ENCODE measurements at places on chromosomes 12 and 14. TPM values are rescaled to one million over a fixed set of nuclear protein-coding genes. Genes with fewer than 3 reads are reported as not detected.

- H3K4me3 ChIP-seq, result no peak overlapping the region
- peaks cover 5% of the 10 kb centered on the region for H3K36me3 ChIP-seq
- no peak overlapping the region for H3K27ac ChIP-seq
- peaks cover 15% of the 10 kb centered on the region for H3K4me1 ChIP-seq
Observed at GRCh38 chr12:62471734-62472133, 5.1 kb downstream of the MON2 start.

Gene NEUROD4
- polyA plus RNA-seq, result not detected

GRCh38 chr14:70890826-70891659 is 16.2 kb upstream of the PCNX1 start:
- no peak for DNase-seq
- no peak overlapping the region for H3K27ac ChIP-seq
- H3K4me3 ChIP-seq, result no peak overlapping the region
- H3K4me1 ChIP-seq, result peaks cover 58% of the 10 kb centered on the region
- no peaks in the 10 kb centered on the region for H3K36me3 ChIP-seq

Gene AHNAK2
- not detected for polyA plus RNA-seq

- H3K4me3 ChIP-seq, result no peak overlapping the region
- H3K27me3 ChIP-seq, result no peaks in the 10 kb centered on the region
- no peaks in the 10 kb centered on the region for H3K4me1 ChIP-seq
- H3K36me3 ChIP-seq, result no peaks in the 10 kb centered on the region
- no peak overlapping the region for H3K27ac ChIP-seq
Observed at GRCh38 chr12:25839470-25839869, 119.0 kb upstream of the RASSF8 start.

DNA sequence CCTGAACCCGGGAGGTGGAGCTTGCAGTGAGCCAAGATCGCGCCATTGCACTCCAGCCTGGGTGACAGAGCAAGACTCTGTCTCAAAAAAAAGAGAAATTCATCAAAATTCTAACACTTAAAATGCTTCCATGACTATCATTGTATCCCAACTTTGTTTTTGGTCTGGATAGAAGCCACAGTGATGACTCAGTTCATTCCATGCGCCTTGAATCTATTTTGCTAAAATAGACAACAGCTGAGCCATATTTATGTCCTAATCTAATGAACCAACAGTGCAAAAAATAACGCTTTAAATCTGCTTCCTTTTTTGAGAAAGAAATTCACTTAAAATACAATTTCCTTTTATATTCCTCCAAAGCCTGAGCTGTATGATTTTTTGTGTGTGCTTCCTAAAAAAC is 23.2 kb upstream of the BICD1 start:
- no peak overlapping the region for H3K4me3 ChIP-seq
- H3K27ac ChIP-seq, result no peak overlapping the region
- no peaks in the 10 kb centered on the region for H3K36me3 ChIP-seq
- H3K27me3 ChIP-seq, result no peaks in the 10 kb centered on the region

DNA sequence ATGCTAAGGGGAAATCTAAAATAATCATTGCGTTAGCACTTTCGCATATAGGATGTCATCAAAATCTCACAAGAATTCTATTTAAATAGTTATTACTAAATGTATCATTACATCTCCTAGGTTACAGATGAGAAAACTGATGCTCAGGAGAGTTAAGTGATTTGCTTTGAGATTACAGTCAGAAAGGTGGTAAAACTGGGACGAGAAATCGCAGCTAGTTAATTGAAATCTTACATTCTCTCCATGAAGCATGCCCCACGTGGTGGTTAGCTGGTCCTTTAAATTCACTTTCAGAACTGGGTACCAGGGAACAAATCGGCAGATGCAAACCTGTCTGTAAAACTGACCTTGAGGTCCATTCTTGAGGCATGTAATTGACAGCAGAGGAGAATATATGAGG is 71.8 kb upstream of the PLEKHG7 start:
- DNase-seq, result no peak
- H3K36me3 ChIP-seq, result no peaks in the 10 kb centered on the region
- H3K4me3 ChIP-seq, result no peak overlapping the region
- no peaks in the 10 kb centered on the region for H3K27me3 ChIP-seq
- H3K4me1 ChIP-seq, result no peaks in the 10 kb centered on the region

Gene HOXC12
- not detected for polyA plus RNA-seq

Gene NUAK1
- not detected for polyA plus RNA-seq

DNA sequence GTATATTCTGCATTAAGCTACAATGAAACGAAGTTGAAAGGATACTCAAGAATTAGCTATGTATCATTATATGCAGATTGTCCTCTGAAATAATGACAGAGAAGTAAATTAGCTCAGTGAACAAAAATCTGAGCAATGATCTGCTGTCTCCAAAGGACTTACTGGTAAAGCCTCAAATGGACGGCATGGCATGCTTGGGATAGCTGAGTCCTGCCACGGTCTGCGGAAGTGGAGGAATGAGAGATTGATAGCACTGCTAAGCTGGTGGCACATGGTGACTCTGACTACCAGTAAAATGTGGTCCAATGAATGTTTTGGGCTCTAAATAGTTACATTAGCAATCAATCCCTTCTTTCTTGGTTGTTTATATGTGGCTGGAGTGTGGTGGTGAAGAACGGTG is 3.7 kb upstream of the DENND5B start:
- H3K36me3 ChIP-seq, result no peaks in the 10 kb centered on the region
- no peak for DNase-seq
- H3K27ac ChIP-seq, result no peak overlapping the region
- H3K4me1 ChIP-seq, result peaks cover 18% of the 10 kb centered on the region
- peaks cover 13% of the 10 kb centered on the region for H3K27me3 ChIP-seq

Measured in CD4-positive, CD25-positive, alpha-beta regulatory T cell (primary cell).